ENCODE measurements at places on chromosomes 16 and 17.

- DNase-seq, result no peak
Observed at GRCh38 chr16:84836234-84836647, 16.5 kb downstream of the CRISPLD2 start.

- no peak for DNase-seq
Observed at GRCh38 chr16:49348408-49349176, 25.0 kb upstream of the C16orf78 start.

- no peak for DNase-seq
Observed at GRCh38 chr16:54422569-54422978, 136.0 kb upstream of the IRX3 start.

- DNase-seq, result no peak
Observed at GRCh38 chr17:19590912-19591551, 57.4 kb downstream of the SLC47A1 start.

DNA sequence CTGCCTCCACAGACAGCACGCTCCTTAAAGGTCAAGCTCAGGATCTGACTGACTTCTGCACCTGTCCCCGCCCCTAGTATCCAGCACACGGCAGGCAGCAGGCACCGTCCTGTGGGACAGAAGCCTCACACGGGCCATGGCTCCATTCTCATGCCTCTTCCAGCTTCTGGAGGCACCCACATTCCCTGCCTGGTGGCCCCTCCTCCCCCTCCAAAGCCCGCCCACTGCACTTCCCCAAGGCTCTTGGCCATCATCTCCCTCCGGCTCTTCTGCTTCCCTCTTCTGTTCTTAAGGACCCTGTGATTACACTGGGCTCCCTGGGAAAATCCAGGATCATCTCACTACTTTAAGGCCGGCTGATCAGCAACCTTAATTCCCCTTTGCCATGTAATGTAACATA is 3.5 kb downstream of the CANT1 start:
- no peak for DNase-seq

DNA sequence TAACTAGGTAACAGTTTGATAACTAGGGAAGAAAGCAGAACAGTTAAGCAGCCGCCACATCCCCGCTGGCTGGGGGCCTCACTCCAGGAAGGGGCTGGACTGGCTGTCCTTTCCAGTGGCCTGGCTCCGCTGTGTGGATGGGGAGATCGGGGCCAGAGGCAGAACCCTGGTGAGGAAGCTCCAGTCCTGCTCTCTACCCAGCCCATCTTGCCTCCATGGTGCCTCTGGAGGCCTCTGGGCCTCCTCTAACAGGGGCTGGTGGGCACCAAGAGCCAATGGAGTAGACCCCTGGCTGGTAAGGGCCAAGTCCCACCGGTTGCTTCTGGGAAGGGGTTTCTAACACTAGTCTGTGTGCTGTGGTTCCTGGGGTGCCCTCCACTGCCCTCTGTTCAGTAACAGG is 8.1 kb downstream of the CNP start:
- DNase-seq, result no peak

DNA sequence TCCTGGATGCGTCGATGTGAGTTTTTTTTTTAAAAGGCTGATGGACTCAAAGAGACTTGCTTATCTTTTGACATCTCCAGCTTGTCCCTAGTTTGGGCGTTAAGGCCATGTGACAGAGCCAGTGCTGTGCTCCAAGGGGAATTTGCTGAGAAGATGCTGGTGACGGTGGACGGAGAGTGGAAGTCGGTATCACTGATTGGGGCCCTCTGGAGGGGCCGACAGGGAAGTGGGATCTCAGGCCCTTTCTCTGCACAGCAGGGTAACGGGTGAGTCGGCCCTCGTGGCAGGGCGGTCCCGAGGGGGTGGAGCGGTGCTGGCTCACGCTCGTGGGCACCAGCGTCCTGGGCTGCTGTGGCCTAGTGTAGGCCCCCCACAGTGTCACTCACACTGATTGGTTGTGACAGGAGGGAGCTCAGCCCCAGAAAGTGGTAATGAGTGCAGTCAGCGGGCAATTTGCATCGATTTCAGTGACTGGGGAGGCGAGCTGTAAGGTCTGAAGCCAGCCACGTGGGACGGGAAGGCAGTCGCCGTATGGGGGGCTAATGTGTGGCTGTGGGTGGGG is 91.3 kb downstream of the TBC1D16 start:
- no peak for DNase-seq

GRCh38 chr16:13507530-13507929 is 412.4 kb upstream of the ERCC4 start:
- no peak for DNase-seq

- DNase-seq, result no peak
Observed at GRCh38 chr16:57061084-57061905, 31.1 kb upstream of the CPNE2 start.

GRCh38 chr16:84735849-84736586 is 36.2 kb downstream of the USP10 start:
- DNase-seq, result peak; percentile 14

DNA sequence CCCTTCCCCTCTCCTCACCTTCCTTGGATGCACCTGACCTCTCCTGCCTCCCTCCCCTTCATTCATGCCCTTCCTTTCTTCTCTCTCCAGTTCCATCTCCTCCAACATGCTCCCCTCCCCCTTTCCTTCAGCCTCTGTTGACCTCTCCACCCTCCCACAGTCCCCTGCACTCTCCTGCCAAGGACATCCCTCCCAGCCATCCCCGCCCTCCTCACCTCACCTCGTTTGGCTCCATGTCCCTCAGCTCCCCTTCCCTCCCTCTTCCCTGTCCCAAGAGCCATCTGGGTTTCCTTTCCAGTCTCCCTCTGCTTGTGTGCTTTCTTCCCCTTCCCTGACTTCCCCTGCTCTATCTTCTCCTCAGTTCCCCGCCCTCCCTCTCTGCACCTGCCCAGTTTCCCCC is 819.7 kb downstream of the KCNJ18 start:
- DNase-seq, result no peak

DNA sequence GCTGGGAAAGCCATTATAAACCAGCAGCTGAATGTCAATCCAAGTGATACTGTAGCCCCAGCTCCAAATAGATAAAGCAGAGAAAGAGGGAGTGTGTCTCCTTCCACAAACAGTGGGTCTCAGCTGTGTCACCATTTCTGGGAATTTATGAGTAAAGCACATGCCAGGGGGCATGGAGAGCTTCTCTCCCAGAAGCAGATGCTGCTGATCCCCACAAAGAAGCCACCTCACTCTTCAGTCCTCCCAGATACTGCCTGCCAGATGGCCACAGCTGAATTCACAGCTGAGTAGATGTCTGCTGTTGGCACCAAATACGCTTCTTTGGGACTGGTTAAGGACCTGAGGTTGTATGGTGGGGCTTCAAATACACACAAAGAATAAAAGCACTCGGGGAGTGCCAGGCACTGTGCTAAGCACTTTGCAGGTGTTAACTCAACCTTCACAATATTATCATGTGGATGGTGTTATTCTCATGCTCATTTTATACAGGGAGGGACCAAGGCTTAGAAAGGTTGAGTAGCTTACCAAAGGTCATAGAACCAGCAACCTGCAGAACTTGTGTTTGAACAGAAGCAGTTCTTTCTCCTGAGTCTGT is 298.3 kb downstream of the CDH11 start:
- no peak for DNase-seq

DNA sequence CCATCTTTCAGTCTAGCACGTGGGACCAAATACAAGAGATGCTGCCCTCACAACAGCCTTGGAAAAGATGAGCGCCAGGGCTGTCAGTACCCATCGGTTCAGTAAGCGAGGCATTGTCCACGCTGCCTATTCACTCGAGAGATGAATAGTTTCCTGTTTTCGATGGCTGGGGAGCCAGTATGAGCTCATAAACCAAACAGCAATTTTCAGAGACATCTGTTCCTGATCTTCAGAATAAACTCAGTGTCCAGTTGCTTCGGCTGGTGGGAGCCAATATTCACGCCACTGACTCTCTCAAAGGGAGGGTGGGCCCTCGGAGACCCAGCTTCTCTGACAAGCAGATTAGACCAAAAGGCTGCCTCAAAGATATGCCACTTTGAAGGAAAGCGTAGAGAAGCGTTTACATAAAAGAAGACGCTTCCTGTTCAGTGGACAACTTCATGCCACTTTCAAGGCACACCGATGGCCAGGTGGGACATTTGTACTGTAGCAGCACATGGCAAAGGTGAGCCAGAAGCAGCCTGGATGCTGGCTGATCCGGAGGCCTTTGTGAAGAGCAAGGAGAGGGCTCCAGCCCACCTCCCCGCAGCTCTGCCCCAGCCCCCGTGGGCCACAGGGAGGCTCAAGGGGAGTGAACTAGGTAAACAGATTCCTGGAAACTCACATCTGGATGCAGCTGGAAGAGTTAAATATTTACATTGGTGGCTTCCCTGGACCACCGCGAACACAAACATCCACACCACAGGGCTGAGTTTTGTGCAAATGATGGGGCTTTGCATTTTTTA is 6.0 kb downstream of the TIMM22 start:
- DNase-seq, result no peak

DNA sequence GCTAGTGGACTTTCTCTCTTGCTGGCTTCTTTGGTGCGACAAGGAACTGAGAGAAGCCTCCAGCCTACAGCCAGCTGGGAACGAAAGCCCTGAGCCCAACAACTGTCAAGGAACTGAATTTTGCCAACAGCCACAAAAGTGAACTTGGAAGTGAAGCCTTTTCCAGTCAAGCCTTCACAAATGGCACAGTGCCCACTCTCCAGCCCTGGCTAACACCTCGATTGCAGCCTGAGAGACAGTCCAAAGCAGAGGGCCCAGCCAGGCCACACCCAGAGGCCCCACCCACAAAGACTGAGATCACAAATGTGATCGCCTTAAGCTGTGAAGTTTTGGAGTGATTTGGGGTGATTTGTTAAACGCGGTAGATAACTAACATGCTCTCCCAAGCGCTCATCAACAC is 244.6 kb upstream of the SDK2 start:
- no peak for DNase-seq

- DNase-seq, result no peak
Observed at GRCh38 chr17:62629556-62630364, 2.3 kb downstream of the MRC2 start.

- DNase-seq, result no peak
Observed at GRCh38 chr17:76545918-76546555, 6.2 kb downstream of the PRCD start.

DNA sequence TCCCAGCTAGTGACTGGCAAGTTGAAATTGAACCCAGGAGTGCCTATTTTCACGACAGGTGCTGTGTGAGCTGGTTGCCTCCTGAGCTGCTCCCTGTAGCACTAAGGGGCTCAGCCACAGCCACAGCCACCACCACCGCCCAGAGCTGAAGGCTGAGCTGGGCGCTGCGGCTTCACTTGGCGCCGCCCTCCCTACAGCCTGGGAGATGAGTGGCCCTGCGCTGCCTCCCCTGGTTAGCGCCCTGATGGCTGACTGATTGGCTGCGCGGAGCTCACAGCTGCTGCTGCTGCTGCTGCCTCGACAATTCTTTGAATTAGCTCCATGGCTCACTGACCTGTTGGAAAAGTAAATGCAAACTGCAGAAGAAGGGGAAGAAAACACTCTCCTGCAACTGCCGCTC is 91.8 kb upstream of the TMEM132E start:
- no peak for DNase-seq

- DNase-seq, result no peak
Observed at GRCh38 chr16:69479775-69480174, 55.4 kb downstream of the CYB5B start.

DNA sequence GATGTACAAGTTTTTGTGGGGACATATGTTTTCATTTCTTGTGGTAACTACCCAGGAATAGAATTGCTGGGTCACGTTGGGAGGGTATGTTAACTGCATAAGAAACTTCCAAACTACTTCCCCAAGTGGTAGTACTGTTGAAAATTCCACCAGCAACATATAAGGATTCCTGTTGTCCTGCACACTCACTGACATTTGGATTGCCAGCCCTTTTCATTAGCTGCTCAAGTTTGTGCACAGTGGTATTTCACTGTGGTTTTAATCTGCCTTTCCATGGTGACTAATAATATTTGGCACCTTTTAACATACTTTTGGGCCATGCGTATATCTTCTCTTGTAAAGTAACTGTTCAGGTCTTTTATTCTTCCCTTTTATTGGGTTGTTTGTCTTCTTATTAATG is 103.3 kb downstream of the GNAO1 start:
- DNase-seq, result no peak

GRCh38 chr16:25413975-25414374 is 156.3 kb upstream of the ZKSCAN2 start:
- DNase-seq, result no peak

All from stimulated activated CD4-positive, alpha-beta T cell treated with anti-CD3 and anti-CD28 coated beads, Interleukin-4, amount 100 ng/mL, for 24 hours (primary cell).